ENCODE measurements at places on chromosomes 5 and 9.

- no peak for DNase-seq
Observed at GRCh38 chr5:166906991-166907713, 1384.3 kb upstream of the WWC1 start.

GRCh38 chr9:101536938-101537337, 3.3 kb downstream of the RNF20 start:
- DNase-seq = no peak

DNA sequence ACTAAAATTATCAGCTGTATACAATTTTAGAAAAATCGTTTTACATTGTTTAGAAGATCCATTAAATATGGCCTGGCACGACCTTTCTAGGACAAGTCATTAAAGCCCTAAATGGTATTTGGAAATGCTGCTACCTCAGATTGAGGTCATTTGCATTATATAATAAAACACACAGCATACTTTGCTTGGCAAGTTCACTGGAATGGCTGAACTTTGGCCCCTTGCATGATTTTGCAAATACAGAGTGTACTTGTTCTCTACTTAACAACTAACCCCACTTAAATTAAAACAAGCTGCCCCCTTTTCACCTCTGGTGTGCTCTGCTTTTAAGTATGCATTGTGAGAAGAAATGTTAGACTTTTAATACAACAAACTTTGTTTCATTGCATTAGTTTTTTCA, 860.1 kb downstream of the PTPRD start:
- no peak for DNase-seq

GRCh38 chr5:10169359-10169758, 80.3 kb downstream of the ATPSCKMT start:
- DNase-seq = no peak

GRCh38 chr5:155268770-155269425, 255.3 kb downstream of the KIF4B start:
- DNase-seq = no peak

GRCh38 chr9:1400983-1401382, 350.8 kb downstream of the DMRT2 start:
- DNase-seq = no peak

GRCh38 chr9:16191691-16192402, 639.0 kb downstream of the CCDC171 start:
- peak; percentile 54 for DNase-seq

- peak; percentile 82 for DNase-seq
Observed at GRCh38 chr9:34651876-34652601, at the start of gene IL11RA. Gene IL11RA, plus strand, starts transcription at chr9:34652185. Its CDS starts 3,033 bp downstream, at chr9:34655218.

- no peak for DNase-seq
Observed at GRCh38 chr5:58855851-58856739, 273.2 kb downstream of the RAB3C start.

Data from GM04504 (cell line).